ENCODE measurements at places on chromosomes 5 and 9.

GRCh38 chr5:94788527-94788926 is 170.1 kb downstream of the SLF1 start:
- no peak for DNase-seq

GRCh38 chr5:154652746-154653417 is 102.3 kb upstream of the LARP1 start:
- DNase-seq: no peak

- DNase-seq: no peak
Measured at GRCh38 chr5:31530541-31531265, 1.2 kb downstream of the DROSHA start.

GRCh38 chr9:85162822-85163221 is 493.3 kb downstream of the NTRK2 start:
- DNase-seq: no peak

DNA sequence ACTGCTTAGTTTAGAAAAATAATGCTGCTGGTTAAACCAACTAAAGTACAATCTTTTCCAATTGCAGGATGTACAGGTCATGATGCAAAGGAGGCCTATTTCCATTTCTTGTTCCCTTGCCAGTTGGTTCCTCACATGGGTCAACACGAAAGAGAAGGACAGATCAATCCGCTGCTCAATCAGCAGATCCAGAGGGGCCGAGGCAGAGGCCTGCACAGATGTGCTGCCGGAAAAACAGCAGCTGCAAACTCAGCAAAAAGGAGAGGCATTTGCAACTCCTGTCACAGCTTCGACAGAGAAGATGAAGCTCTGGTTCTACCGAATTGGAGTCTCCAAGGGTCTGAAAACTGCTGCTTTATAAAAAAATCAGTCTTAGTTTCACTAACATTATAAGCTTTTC is 69.8 kb downstream of the NIPSNAP3B start:
- DNase-seq: no peak

- DNase-seq: no peak
Measured at GRCh38 chr5:61659221-61659696, 327.2 kb downstream of the ZSWIM6 start.

DNA sequence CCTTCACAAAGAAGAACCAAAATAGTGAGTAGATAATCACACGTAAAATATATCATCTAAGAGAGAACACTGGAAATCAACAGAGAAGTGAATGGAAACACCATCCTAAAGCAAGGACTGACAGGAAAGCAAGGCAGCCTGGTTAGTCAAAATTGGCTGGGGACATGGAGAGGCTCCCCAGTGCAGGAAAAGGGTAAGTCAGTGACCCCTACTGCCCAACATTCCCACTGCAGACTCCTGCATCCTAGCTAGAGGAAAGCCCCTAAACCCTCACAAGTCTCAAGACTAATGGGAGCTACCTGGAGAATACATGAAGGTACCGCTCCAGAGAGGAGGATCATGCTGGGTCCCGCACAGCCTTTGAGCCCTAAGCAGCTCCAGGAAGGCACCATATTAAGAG is 60.1 kb downstream of the ZDHHC21 start:
- DNase-seq: no peak

DNA sequence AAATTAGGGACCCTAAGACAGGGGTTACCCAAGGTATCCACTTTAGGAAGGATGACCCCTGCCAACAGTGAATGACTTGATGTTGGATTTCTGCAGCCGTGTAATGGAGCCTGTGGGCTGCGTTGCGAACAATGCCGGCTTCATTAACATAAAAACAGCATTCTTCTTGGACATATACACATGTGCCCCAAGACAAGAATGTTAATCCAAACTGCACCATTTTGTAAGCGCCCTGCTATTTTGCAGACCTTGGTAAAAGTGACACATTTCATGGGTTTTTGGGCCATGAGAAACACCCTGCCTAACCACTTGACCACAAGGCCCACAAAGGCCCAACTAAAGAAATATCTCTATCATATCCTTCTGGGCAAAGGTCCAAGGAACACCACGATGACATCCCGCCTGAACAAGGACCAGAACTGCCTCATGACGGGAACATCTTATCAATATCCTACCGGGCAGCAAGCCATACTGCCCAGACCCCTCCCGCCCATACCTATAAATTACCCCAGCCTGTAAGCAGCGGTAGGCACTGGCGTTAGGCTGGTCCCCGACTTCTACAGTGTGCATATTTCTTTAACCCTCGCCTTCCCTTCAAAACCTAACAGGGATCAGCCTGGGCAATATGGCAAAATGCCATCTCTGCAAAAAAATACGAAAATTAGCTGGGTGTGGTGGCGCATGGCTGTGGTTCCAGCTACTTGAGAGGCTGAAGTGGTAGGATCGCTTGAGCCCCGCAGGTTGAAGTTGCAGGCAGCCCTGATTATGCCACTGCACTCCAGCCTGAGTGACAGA is 9.7 kb upstream of the PDCD1LG2 start:
- no peak for DNase-seq

DNA sequence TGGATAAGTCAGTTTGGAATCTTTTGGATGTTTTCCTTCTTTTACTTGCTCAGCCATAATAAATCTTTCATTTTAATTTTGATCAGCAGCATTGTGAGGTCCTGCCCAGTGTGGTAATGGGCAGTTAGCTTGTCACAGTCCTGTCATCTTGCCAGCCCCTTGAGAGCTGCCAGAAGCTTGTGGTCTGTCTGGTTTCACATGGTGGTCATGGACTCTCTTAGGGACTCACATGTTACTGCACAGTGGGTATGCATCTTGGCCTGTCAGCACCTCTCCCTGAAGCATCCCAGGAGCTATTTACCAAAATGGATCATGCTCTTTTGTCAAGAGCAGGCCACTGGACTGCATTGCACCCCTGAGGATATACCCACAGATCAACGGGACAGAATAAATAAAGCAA is 60.3 kb downstream of the DAPK1 start:
- no peak for DNase-seq

DNA sequence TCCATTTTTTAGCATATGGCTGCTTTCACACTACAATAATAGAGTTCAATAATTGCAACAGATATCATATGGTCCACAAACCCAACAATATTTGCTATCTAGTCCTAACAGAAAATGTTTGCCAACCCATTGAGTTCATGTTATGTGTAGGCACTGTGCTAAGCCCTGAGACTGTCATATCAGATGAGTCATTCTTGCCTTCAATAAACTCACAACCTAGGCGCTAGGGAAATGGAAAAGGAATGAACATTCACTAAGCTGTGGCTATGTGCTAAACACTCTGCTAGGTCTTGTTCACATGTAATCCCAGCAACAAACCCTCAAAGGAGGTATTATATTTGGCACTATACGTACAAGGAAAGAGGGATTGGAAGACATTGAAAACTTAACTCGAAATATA is 8.4 kb upstream of the TIMD4 start:
- DNase-seq: no peak

DNA sequence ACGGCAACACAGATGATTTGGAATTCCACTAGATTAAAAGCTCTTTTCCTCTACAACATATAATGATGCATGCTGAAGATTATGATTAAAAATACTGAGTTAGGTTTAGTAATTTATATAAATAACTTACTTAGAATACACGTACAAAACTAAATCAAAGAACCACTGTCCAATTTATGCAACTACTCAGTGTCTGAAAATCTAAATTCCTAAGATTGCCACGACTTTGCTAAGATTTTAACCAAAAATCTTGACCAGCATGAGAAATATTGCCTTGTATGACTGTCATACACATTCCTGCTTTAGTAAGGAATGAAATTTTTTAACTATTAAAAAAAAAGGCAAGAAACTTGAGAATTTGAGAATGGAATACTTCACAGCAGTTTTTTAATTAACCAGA is 292.4 kb downstream of the ZNF608 start:
- DNase-seq: no peak

- no peak for DNase-seq
Measured at GRCh38 chr9:16429671-16430070, 440.8 kb downstream of the BNC2 start.

- DNase-seq: no peak
Measured at GRCh38 chr5:32100691-32101302, 73.3 kb downstream of the GOLPH3 start.

GRCh38 chr9:15374825-15375224 is 47.9 kb upstream of the SNAPC3 start:
- no peak for DNase-seq

DNA sequence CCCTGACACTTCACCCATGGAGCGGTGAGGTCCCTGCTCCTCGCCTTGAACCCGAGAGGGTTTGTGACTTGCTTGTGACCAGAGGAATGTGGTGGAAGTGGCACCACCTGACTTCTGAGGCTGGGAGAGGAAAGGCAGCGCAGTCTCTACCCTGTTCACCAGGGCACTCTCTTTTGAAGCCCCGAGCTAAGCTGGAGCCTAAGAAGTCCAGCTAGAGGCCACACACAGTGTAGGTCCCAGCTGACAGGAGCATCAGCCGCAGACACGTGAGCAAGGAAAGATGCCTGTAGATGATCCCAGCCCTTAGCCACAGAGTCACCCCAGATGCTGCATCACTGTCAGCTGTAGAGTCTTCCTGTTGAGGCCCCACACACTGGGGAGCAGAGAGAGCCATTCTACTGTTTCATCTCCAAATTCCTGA is 1.7 kb upstream of the ANGPTL2 start:
- DNase-seq: no peak

DNA sequence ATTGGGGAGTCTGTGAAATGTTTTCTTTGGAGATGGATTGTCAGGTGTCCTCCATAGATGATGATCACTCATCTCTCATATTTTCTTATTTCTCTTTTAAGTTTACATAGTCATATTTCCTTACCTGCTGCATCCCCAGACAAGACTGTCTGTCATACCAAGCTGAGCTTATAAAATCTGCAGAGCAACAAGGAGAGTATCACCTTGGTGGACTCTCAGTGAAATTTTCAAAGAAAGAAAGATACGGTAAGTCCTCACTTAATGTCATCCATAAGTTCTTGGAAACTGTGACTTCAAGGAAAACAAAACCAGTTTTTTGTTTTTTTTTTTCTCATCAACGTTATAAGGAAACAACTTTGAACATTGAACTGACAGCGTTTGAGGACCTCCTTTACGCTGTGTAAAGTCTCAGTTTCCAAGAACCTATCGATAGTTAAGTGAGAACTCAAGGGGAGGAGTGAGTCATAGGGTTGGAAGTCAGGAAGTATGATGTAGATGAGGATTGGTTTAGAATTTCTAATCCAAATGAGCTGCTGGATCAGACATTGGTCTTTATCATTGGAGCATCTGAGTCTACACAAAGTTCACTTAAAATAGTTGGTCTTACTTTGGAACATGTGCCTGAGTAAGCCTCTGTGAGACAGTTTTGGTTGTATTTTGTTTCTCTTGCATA is 45.5 kb downstream of the SPIN1 start:
- no peak for DNase-seq

- DNase-seq: no peak
Measured at GRCh38 chr5:126926187-126926586, 104.2 kb downstream of the MARCHF3 start.

DNA sequence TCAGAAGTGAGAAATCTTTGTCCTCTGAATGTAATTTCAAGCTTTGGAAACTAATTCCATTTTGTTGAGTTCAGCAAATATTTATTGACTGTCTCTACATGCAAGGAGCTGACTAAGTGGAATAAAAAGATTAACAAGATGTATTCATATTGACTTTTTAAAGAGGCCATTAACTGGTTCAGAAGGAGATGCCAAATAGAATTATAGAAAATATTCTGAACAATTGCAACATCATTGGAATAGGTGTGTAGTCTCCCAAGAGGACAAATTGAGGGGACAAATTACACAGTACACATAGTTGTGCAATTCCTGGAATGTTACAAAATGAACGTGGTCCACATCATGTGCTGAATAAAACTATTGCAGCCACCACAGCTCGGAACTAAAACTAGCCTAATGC is 224.2 kb downstream of the NPR3 start:
- DNase-seq: no peak

GRCh38 chr5:854966-855743 is 4.4 kb upstream of the ZDHHC11 start:
- no peak for DNase-seq

GRCh38 chr5:154478224-154478565 is at the start of gene HAND1:
HAND1 (minus strand) TSS chr5:154478227; CDS start chr5:154478008, 219 bp downstream.
- no peak for DNase-seq

- DNase-seq: no peak
Measured at GRCh38 chr5:133753856-133754255, 141.5 kb upstream of the FSTL4 start.

DNA sequence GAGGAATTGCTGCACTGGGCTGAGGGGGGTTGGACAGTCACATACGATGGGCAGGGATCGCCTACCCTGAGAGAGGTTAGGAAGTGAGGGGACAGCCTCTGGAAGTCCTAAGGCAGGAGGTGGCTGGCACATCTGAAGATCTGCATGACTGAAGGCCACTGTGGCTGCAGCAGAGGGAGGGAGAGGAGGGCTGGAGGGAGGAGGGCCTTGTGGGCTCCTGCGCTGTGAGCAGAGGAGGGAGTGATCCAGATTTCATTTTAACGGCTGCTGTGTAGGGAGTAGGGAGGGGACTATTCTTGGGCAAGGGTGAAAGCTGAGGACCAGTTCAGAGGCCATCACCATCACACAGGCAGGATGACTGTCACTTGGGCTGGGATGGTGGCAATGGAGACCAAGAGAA is 7.1 kb downstream of the EIF4E1B start:
- DNase-seq: no peak

DNA sequence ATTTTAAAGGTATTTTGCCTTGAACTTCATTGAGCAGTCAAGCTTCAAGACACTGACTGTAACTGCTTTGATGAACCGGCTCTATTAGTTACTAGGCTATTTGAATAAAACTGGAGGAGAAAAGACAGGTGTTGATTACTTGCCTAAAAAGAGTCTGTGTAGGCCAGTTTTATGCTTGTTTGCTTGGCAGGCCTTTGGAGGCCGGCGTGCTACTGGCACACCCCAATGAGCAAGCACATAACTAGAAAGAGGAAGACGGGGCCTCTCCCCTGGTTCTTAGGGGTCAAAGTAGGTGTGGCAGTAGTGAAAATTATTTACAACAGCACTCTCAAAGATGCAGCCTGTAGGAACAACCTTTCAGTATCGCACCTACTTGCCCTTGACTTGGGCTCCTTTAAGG is 2.1 kb upstream of the ZFR start:
- no peak for DNase-seq

Measured in CD4-positive, alpha-beta T cell (primary cell).